Iris pigment epithelial cell (primary cell): ENCODE measurements at places on chromosomes 7 and 10.

GRCh38 chr10:89224739-89225443 is 17.8 kb upstream of the CH25H start:
- peak; percentile 23 for DNase-seq

GRCh38 chr7:2038931-2039728 is 193.6 kb downstream of the MAD1L1 start:
- no peak for DNase-seq

DNA sequence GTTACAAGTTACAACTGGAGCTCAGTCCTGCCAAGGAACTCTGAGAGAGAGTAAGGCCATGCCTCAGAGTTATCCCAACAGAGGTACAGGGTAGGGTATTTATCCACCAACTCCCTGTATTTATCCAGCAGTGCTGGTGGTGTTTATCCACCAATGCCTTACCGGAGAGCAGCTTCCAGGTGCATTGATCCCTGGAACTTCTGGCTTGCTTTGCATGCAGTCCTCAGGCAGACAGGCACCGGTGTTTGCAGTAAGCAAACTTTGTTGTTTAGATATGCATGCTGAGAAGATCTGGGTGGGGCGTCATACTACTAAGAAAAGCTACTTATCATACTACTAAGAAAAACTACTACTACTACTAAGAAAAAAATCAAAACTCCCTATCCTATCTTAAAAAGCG is 92.4 kb downstream of the CYP26A1 start:
- DNase-seq: no peak

DNA sequence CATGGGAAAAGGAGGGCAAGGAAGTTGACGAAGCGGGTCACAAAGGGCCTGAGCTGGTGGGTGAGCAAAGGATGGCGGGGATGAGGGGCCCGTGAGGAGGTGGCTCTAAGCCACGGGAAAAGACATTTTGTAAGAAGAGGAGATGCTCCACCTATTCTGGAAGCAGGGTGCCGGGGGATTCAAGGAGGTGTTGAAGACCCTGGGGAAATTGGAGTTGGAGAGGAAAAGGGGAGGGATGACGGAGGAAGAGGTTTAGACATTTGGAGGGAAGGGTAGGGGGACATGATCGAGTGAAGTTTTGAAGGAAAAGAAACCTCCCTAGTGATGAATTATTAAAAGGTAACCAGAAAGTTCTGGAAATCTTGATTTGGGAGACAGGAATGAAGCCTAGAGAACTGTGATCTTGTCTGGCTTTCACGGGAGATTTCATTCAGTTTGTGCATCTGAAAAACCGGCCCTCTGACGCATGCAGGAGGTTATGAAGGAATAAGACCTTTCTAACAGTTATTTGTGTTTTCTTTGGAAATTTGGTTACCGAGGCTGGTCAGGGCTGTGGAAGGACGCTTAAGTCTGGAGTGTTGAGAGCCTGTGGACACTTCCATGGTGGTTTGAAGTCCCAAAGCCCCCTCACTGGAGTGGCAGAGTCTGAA is 1.4 kb downstream of the SMO start:
- no peak for DNase-seq

GRCh38 chr7:23532490-23533237 is 883 bp upstream of the TRA2A start:
- no peak for DNase-seq

GRCh38 chr10:130741901-130742855 is 569.3 kb downstream of the TCERG1L start:
- DNase-seq: no peak

DNA sequence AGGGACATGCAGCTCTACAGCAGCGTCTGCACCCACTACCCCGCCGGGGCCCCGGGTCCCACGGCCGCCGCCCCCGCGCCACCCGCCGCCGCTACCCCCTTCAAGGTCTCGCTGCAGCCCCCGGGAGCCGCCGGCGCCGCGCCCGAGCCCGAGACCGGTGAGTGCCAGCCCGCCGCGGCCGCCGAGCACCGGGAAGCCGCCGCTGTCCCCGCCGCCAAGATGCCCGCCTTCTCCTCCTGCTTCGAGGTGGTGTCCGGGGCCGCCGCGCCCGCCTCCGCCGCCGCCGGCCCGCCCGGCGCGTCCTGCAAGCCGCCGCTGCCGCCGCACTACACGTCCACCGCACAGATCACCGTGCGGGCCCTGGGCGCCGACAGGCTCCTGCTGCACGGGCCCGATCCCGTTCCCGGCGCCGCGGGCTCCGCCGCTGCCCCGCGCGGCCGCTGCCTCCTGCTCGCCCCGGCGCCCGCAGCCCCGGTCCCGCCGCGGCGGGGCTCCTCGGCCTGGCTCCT is 631 bp downstream of the OTUD1 start:
- DNase-seq: peak; percentile 22

GRCh38 chr7:23593706-23594105 is 3.5 kb upstream of the CCDC126 start:
- no peak for DNase-seq
